ENCODE measurements at places on chromosomes 3 and 15. TPM values are rescaled to one million over a fixed set of nuclear protein-coding genes. Genes with fewer than 3 reads are reported as not detected.

GRCh38 chr15:37204692-37205091 lies 104.3 kb upstream of the MEIS2 start:
- H3K4me1 ChIP-seq = no peaks in the 10 kb centered on the region
- H3K27me3 ChIP-seq = no peaks in the 10 kb centered on the region
- no peaks in the 10 kb centered on the region for H3K36me3 ChIP-seq
- no peak for DNase-seq

The CFAP100 gene
- total RNA-seq = not detected

The SLC28A2 gene
- total RNA-seq = not detected

DNA sequence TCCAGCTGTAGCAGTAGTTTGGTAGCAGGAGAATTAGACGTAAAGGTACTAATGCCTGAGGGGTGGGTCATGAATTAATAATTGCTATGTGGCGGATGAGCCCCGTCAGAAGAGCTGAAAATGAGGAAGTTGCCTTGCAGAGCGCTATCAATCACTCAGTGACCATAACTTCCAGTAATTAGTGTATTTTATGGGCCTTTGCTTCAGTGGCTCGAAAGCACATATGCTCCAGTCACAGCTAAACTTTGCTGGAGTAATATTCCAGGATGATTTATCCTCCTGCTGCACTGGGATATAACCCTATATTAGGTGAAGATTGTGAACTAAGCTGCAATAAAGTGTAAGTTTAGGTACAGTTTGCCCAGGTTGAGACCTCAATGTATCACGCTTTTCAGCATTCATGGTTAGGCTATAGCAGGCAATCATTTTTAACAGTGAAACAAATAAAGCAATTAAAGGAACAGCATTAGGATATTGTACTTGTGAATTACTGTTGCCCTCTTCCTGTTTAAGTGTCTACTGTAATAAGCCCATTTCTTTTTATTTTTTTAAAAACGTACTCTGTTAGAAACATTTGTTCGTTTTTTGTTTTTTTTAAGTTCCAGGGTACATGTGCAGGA lies 104.6 kb upstream of the SKOR1 start:
- H3K27me3 ChIP-seq = no peaks in the 10 kb centered on the region
- no peak for DNase-seq
- no peaks in the 10 kb centered on the region for H3K36me3 ChIP-seq
- no peak overlapping the region for H3K27ac ChIP-seq

GRCh38 chr3:142028243-142028777 lies 121.0 kb downstream of the TFDP2 start:
- H3K36me3 ChIP-seq = no peaks in the 10 kb centered on the region
- DNase-seq = no peak
- H3K4me3 ChIP-seq = peak overlapping the region; percentile 52
- H3K27ac ChIP-seq = no peak overlapping the region
- no peaks in the 10 kb centered on the region for H3K27me3 ChIP-seq
- no peaks in the 10 kb centered on the region for H3K4me1 ChIP-seq

- H3K4me3 ChIP-seq = no peak overlapping the region
- H3K27ac ChIP-seq = no peak overlapping the region
- no peaks in the 10 kb centered on the region for H3K27me3 ChIP-seq
- no peaks in the 10 kb centered on the region for H3K4me1 ChIP-seq
- no peaks in the 10 kb centered on the region for H3K36me3 ChIP-seq
- DNase-seq = no peak
These were observed 121.8 kb upstream of the CADM2 start for GRCh38 chr3:84836961-84837360.

GRCh38 chr3:182357928-182358327 lies 435.4 kb upstream of the ATP11B start:
- no peak for DNase-seq
- H3K36me3 ChIP-seq = no peaks in the 10 kb centered on the region
- H3K4me3 ChIP-seq = no peak overlapping the region
- H3K4me1 ChIP-seq = no peaks in the 10 kb centered on the region
- H3K27me3 ChIP-seq = no peaks in the 10 kb centered on the region

DNA sequence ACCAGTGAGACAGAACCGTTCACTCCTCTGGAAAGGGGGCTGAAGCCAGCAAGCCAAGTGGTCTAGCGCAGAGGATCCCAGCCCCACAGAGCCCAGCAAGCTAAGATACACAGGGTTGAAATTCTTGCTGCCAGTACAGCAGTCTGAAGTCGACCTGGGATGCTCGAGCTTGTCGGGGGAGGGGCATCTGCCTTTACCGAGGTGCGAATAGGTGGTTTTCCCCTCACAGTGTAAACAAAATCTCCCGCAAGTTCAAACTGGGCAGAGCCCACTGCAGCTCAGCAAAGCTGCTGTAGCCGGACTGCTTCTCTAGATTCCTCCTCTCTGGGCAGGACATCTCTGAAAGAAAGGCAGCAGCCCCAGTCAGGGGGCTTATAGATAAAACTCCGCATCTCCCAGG lies 11.4 kb downstream of the CEP97 start:
- no peak for DNase-seq
- no peaks in the 10 kb centered on the region for H3K4me1 ChIP-seq
- H3K4me3 ChIP-seq = no peak overlapping the region
- H3K27me3 ChIP-seq = no peaks in the 10 kb centered on the region
- no peak overlapping the region for H3K27ac ChIP-seq
- H3K36me3 ChIP-seq = peaks cover 51% of the 10 kb centered on the region

- peak overlapping the region; percentile 70 for H3K27ac ChIP-seq
- no peaks in the 10 kb centered on the region for H3K36me3 ChIP-seq
- H3K4me3 ChIP-seq = no peak overlapping the region
These were observed 59.6 kb downstream of the MAGI1 start for GRCh38 chr3:65979162-65979561.

The P2RY14 gene
- total RNA-seq = 2.7 TPM

DNA sequence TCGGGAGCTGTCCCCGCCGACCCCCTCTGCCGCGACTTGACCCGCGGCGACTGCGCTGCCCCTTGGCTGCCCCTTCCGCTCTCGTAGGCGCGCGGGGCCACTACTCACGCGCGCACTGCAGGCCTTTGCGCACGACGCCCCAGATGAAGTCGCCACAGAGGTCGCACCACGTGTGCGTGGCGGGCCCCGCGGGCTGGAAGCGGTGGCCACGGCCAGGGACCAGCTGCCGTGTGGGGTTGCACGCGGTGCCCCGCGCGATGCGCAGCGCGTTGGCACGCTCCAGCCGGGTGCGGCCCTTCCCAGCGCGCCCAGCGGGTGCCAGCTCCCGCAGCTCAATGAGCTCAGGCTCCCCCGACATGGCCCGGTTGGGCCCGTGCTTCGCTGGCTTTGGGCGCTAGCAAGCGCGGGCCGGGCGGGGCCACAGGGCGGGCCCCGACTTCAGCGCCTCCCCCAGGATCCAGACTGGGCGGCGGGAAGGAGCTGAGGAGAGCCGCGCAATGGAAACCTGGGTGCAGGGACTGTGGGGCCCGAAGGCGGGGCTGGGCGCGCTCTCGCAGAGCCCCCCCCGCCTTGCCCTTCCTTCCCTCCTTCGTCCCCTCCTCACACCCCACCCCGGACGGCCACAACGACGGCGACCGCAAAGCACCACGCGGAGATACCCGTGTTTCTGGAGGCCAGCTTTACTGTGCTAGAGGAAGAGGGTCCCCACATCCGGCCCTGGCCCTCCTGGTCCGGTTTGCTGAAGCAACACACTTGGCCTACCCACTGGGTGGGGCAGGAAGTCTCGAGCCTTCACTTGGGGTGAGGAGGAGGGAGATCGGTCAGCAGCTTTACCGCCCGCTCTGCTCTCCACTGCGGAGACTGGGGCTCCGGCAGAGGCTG lies at the start of gene RASSF1:
Gene RASSF1, minus strand, starts transcription at position 389 of the 882 bp plus-strand sequence. Its CDS starts 31 bp downstream, at position 358.
- no peaks in the 10 kb centered on the region for H3K27me3 ChIP-seq
- H3K4me3 ChIP-seq = peak within 1 kb of the TSS; percentile 68
- H3K27ac ChIP-seq = peak within 1 kb of the TSS; percentile 99
- no peaks in the 10 kb centered on the region for H3K36me3 ChIP-seq
- DNase-seq = peak; percentile 86

- peak overlapping the region; percentile 99 for H3K4me3 ChIP-seq
- H3K4me1 ChIP-seq = peaks cover 10% of the 10 kb centered on the region
- DNase-seq = no peak
- H3K27ac ChIP-seq = peak overlapping the region; percentile 96
- H3K27me3 ChIP-seq = no peaks in the 10 kb centered on the region
- H3K36me3 ChIP-seq = no peaks in the 10 kb centered on the region
These were observed 810 bp downstream of the PTPRG start for GRCh38 chr3:61562042-61562720.

The ITPKA gene
- total RNA-seq = not detected

- no peak overlapping the region for H3K4me3 ChIP-seq
- no peak overlapping the region for H3K27ac ChIP-seq
- DNase-seq = no peak
- H3K4me1 ChIP-seq = no peaks in the 10 kb centered on the region
- H3K36me3 ChIP-seq = no peaks in the 10 kb centered on the region
These were observed 215.3 kb downstream of the MEIS2 start for GRCh38 chr15:36884936-36885635.

The SPINK8 gene
- not detected for total RNA-seq

DNA sequence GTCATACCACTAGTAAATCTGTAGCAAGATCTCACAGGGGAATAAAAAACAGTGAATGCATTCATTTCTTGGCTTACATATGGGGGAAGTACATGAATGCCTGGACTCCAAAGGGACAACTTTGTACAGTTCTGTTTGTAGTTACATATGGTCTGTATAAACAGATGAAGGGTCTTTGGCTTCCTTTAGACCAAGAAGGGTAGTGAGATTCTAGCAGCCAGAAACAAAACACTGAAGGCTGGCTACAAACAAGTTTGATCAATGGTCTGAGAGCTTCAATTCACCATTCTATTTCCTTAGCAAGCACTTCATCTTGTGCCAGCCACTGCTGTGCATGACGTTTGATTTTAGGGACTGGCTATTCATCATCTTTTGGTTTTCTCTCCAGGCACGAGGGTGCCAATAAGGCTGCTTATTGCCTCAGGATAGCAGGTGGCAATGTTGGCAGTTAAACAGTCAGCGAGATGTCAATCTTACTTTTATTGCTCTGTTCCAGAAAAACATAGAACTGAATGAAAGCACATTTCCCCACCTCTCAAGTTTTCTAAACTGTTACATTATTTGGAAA lies 313.7 kb upstream of the COL8A1 start:
- no peak overlapping the region for H3K27ac ChIP-seq
- peaks cover 5% of the 10 kb centered on the region for H3K4me1 ChIP-seq
- no peaks in the 10 kb centered on the region for H3K27me3 ChIP-seq
- no peaks in the 10 kb centered on the region for H3K36me3 ChIP-seq
- no peak overlapping the region for H3K4me3 ChIP-seq

GRCh38 chr15:69587723-69588426 lies 135.3 kb downstream of the RPLP1 start:
- no peaks in the 10 kb centered on the region for H3K36me3 ChIP-seq
- H3K27ac ChIP-seq = no peak overlapping the region
- no peak for DNase-seq
- no peaks in the 10 kb centered on the region for H3K27me3 ChIP-seq
- H3K4me1 ChIP-seq = no peaks in the 10 kb centered on the region

- no peaks in the 10 kb centered on the region for H3K36me3 ChIP-seq
- H3K4me1 ChIP-seq = no peaks in the 10 kb centered on the region
- H3K27ac ChIP-seq = no peak overlapping the region
- H3K27me3 ChIP-seq = no peaks in the 10 kb centered on the region
These were observed 29.4 kb downstream of the PGPEP1L start for GRCh38 chr15:98978153-98978552.

DNA sequence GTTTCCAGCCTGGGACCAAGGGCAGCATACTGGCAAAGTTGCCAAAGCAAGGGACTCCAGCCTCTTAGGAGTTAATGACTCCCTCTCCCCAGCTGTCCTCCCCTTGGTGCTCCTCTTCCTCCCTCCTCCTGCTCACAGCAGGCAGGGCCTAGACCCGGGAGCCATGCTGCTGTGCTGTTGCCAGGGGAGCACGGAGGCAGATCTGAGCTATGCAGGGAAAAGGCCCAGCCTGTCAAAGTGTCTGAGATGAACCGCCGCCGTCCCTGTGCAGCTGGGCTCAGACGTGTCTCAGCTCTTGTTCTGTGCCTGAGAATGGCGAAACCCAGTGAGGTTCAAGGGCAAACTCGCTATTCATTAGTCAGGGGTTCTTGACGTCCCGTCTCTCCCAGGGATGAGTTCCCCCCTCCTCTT lies 60.8 kb upstream of the POLG start:
- H3K4me1 ChIP-seq = peaks cover 15% of the 10 kb centered on the region
- H3K4me3 ChIP-seq = no peak overlapping the region
- no peak overlapping the region for H3K27ac ChIP-seq
- no peak for DNase-seq
- no peaks in the 10 kb centered on the region for H3K36me3 ChIP-seq

The DAZL gene
- not detected for total RNA-seq

GRCh38 chr3:16663854-16664712 lies 58.9 kb upstream of the DAZL start:
- no peak for DNase-seq
- H3K27ac ChIP-seq = no peak overlapping the region
- no peak overlapping the region for H3K4me3 ChIP-seq
- H3K4me1 ChIP-seq = no peaks in the 10 kb centered on the region

- no peaks in the 10 kb centered on the region for H3K27me3 ChIP-seq
- H3K4me1 ChIP-seq = peaks cover 32% of the 10 kb centered on the region
- peak overlapping the region; percentile 25 for H3K27ac ChIP-seq
These were observed 29.6 kb downstream of the MGLL start for GRCh38 chr3:127792541-127793292.

The MORF4L1 gene
- 108 TPM for total RNA-seq

The DISP2 gene
- total RNA-seq = 0.32 TPM

The HGD gene
- total RNA-seq = 19.2 TPM

GRCh38 chr3:30617069-30617468 lies 10.7 kb downstream of the TGFBR2 start:
- peaks cover 39% of the 10 kb centered on the region for H3K4me1 ChIP-seq
- no peaks in the 10 kb centered on the region for H3K27me3 ChIP-seq
- H3K4me3 ChIP-seq = no peak overlapping the region

DNA sequence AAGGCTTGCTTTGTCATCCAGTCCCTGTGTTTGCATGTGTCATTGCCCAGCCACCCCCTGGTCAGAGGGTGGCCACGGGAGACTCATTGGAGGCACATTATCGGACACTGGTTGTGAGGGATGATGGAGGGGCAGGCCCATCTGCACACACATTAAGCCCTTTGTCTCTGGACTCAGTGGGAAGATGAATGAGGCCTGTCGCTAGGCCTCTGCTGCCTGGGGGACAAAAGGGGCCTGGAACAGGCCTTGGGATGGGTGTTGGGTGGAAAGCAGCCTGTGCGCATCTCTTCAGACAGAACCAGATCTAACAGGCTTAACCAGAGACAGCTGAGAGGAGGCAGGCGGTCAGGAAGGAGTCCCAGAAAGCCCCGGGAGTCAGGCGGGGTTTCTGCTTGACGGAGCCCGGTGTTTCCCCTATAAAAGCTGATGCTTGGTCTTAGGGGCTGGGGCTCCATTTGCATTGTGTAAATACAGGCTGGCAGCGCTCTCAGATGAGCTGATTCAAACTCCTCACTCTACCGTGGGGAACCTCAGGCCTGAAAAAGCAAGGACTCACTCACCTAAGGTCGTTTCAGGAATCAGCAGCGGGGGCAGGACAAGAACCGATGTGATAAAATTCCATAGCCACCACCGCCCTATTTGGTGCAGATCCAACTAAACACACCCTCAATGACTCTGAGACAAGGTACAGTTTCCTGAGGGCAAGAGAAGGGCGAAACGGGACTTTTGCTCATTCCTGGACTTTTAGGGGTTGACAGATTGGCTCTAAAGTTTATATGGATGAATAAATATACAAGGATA lies 17.1 kb upstream of the SKIC8 start:
- no peaks in the 10 kb centered on the region for H3K27me3 ChIP-seq
- no peaks in the 10 kb centered on the region for H3K36me3 ChIP-seq
- no peak overlapping the region for H3K4me3 ChIP-seq
- H3K4me1 ChIP-seq = no peaks in the 10 kb centered on the region

The ZNF80 gene
- total RNA-seq = 23.7 TPM

GRCh38 chr3:46564190-46565021 lies 1.7 kb downstream of the LRRC2 start:
- DNase-seq = no peak
- H3K36me3 ChIP-seq = no peaks in the 10 kb centered on the region
- peaks cover 3% of the 10 kb centered on the region for H3K4me1 ChIP-seq
- H3K27ac ChIP-seq = no peak overlapping the region
- no peak overlapping the region for H3K4me3 ChIP-seq
- no peaks in the 10 kb centered on the region for H3K27me3 ChIP-seq

All from ascending aorta (tissue), 2 donors.